ENCODE measurements at places on chromosomes 5 and 9. TPM values are rescaled to one million over a fixed set of nuclear protein-coding genes. Genes with fewer than 3 reads are reported as not detected.

GRCh38 chr5:38494763-38495162 is 61.7 kb downstream of the LIFR start:
- no peak for DNase-seq

MYMK gene
- total RNA-seq: not detected

GRCh38 chr9:18542837-18543405 is 69.0 kb downstream of the ADAMTSL1 start:
- no peak for DNase-seq

DNA sequence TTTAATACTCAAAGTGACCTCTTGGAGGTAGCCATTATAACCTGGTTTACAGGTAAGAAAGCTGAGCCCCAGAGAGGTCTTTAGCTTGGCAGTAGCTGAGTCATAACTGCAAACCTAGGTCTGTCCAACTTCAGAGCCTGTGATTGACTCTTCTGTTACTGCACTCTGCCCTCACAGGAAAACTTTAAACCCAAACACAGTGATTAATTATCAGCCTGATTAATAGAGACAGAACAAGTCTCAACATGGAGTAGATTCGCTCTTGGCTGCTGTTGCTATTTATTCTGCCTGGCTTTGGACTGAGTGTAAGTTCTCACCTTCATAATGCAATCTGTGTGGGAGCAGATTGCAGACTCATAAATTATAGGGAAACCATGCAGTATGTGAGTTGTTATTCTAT is 27.4 kb upstream of the TXN start:
- DNase-seq: no peak

MSANTD3 gene
- total RNA-seq: 19.8 TPM

WHRN gene
- 0.80 TPM for total RNA-seq

LCN2 gene
- not detected for total RNA-seq

DNA sequence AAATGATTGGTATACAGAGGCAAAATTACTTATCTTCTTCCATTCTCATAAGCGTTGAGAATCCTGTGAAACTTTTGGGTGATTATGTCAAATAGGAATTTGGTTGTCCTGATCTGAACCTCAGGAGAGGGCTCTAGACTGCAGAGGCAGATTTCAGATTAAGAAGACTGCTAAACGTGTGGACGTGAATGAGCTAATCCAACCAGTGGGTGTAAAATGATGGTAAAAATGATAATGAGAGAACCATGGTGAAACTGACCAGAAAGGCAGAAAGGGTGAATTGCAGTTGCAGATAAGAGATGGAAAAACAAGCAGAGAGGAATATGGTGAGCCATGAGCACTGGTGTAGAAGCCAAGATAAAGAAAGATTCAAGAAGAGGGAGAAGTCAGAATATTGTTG is 1200.2 kb upstream of the CDH6 start:
- DNase-seq: no peak

GRCh38 chr5:30849931-30850710 is 343.4 kb upstream of the CDH6 start:
- DNase-seq: no peak

Data from left ventricle myocardium inferior (tissue), 1 donor.